ENCODE measurements at places on chromosomes 7 and 10. TPM values are rescaled to one million over a fixed set of nuclear protein-coding genes. Genes with fewer than 3 reads are reported as not detected.

DNA sequence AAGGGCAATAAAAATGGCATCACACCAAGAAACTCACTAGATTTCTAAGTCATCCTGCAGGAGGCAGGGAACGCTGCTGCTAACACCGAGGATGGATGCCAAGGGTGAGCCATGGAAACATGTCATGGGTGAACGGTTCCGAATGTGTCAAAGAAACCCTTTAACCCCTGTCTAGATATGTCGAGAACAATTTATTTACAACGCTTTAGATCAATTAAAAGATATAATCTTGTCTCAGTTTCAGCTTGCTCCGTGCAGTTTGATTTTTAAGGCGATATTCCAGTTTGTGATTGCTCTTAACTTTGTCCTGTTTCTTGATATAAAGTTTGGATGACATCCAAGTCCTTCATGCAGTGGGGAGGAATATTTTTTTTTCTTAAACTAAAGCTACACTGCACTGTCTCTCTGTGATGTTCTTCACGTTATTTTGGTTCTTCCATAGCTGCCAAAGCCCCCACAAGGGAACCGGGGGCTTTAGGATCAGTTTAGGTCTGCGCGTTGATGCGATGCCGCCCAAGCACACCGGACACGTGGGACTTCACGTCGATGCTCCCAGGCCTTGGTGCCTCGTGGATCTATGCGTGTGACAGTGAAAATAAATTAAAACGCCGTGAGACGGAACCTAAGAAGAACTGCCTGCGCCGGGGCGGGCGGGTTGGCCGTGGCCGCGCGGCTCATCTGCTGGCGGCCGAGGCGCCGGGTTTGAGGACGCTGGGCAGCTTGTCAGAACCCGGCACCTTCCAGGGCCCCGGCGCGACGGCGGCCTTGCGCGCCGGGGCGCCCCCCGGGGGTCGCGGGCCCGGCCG is 220.3 kb downstream of the PHTF2 start:
- no peak for DNase-seq

DNA sequence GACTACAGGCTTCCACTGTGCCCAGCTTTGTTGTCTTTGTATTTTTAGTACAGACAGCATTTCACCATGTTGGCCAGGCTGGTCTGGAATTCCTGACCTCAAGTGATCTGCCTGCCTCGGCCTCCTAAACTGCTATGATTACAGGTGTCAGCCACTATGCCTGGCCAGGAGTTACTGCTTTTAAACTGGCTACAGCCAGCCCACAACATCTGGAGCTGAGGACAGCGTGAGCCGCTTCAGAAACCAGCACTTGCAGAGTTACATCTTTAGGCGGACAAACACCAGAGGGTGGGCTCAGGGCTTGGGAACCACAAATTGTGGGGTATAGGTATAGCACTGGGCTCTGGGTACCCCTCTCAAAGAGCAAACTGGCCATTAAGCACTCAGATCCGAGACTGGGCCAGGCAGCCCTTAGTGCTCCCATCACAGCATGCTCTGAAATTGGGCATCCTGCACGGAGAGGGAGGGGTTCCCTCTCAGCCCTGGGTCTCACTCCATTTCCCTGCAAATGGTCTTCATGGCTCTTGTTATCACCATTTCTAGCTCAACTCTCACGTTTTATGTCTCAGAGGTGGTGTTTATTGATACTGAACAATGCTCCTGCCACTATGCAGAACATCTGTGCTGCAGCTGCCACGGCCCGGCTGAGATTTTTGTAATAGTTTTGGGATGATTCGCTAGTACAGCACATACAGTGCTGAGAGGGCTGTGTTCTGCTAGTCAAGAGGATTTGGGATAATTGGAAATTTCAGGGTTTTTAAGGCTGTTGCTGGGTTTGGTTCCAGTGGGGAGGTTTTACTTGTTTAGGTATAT is 146.4 kb upstream of the LYZL2 start:
- DNase-seq: no peak

- no peak for DNase-seq
Observed at GRCh38 chr10:129258283-129258923, 208.6 kb upstream of the MGMT start.

The SFXN2 gene
- total RNA-seq: 11.6 TPM

DNA sequence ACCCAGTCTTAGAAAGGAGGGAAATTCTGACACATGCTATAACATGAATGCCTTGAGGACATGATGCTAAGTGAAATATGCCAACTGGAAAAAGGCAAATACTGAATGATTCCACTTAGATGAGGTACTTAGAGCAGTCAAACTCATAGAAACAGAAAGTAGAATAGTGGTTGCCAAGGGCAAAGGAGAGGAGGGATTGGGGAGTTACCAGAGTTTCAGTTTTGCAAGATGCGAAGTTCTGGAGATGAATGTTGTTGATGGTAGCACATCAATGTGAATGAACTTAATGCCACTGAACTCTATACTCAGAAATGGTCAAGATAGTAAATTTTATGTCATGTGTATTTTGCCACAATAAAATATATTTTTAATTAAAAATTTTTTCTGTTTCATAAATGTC is 38.9 kb downstream of the DRGX start:
- DNase-seq: no peak

GRCh38 chr10:113920875-113921274 is 66.4 kb downstream of the NHLRC2 start:
- DNase-seq: no peak

The NEUROD6 gene
- total RNA-seq: not detected
